ENCODE measurements at places on chromosomes 7 and 10.

GRCh38 chr10:103636492-103636891 lies 143.0 kb downstream of the NEURL1 start:
- H3K4me3 ChIP-seq: no peak overlapping the region
- no peaks in the 10 kb centered on the region for H3K27me3 ChIP-seq
- peaks cover 76% of the 10 kb centered on the region for H3K4me1 ChIP-seq

DNA sequence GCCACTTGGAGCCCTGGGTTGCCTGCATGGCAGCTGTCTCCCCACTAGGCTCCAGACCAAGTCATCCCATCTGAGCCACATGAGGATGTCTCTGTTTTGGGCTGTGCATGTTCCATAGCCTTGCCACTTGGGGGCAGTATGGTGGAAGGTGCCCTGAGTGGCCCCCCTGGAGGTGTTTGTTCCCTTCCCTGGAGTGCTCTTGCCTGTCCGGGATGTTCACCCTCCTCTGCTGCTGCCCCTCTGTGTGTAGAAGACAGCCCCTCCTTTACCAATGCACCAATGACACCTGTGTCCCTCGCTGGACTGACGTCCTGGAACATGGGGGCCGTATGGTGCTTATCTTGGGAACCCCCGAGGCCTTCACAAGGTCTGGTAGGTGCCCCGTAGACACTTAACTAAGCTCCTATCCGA lies 100.2 kb downstream of the ACTR3B start:
- H3K4me3 ChIP-seq: no peak overlapping the region
- DNase-seq: no peak
- H3K4me1 ChIP-seq: no peaks in the 10 kb centered on the region
- no peak overlapping the region for H3K27ac ChIP-seq

DNA sequence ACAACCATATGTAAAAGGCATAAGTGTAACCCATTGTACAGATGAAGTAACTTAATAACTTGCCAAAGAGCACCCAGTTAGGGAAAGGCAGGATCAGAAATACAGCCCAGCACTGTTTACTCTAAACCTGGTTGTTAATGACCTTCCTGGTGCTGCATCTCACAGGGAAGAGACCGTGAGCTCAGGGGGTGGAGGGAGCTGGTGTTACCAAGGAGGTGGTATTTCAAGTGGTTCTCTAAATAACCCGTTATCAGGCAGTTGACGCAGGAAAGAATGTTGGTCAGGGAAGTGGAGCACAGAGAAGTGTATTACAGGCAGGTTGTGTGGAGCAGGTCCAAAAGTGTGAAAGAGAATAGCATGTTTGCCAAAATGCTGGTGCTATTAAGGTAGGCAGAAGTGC lies 4.4 kb upstream of the ST7 start:
- H3K27ac ChIP-seq: no peak overlapping the region
- H3K36me3 ChIP-seq: no peaks in the 10 kb centered on the region
- DNase-seq: no peak
- H3K27me3 ChIP-seq: no peaks in the 10 kb centered on the region
- H3K4me3 ChIP-seq: no peak overlapping the region

DNA sequence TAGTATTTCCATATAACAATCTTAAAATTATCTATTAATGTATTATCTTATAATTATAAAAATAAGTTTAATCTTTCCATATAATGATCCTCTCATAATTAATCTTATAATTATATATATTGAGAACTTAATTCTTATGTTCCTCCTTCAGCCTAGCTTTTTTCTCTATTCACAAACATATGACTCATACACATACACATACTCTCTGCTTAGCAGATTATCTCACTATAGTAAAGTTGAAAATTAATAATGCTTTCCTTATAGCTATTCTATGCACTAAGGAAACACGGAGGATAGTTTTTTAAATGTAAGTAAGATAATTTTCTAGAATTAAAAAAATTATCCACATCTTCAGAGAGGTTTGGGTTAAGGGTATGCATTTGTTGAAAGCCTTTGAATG lies 47.7 kb upstream of the ITGB8 start:
- H3K4me1 ChIP-seq: peaks cover 7% of the 10 kb centered on the region
- H3K27me3 ChIP-seq: no peaks in the 10 kb centered on the region
- no peak for DNase-seq
- no peak overlapping the region for H3K27ac ChIP-seq
- H3K4me3 ChIP-seq: no peak overlapping the region
- H3K36me3 ChIP-seq: no peaks in the 10 kb centered on the region

- H3K4me3 ChIP-seq: no peak overlapping the region
- peaks cover 12% of the 10 kb centered on the region for H3K4me1 ChIP-seq
- DNase-seq: no peak
- H3K27ac ChIP-seq: no peak overlapping the region
- no peaks in the 10 kb centered on the region for H3K27me3 ChIP-seq
- no peaks in the 10 kb centered on the region for H3K36me3 ChIP-seq
These were observed 3.9 kb downstream of the CARD11 start for GRCh38 chr7:3039787-3040186.

- no peaks in the 10 kb centered on the region for H3K27me3 ChIP-seq
- H3K27ac ChIP-seq: no peak overlapping the region
- peaks cover 13% of the 10 kb centered on the region for H3K4me1 ChIP-seq
- no peak overlapping the region for H3K4me3 ChIP-seq
These were observed 133.7 kb upstream of the SH2B2 start for GRCh38 chr7:102152672-102153598.

DNA sequence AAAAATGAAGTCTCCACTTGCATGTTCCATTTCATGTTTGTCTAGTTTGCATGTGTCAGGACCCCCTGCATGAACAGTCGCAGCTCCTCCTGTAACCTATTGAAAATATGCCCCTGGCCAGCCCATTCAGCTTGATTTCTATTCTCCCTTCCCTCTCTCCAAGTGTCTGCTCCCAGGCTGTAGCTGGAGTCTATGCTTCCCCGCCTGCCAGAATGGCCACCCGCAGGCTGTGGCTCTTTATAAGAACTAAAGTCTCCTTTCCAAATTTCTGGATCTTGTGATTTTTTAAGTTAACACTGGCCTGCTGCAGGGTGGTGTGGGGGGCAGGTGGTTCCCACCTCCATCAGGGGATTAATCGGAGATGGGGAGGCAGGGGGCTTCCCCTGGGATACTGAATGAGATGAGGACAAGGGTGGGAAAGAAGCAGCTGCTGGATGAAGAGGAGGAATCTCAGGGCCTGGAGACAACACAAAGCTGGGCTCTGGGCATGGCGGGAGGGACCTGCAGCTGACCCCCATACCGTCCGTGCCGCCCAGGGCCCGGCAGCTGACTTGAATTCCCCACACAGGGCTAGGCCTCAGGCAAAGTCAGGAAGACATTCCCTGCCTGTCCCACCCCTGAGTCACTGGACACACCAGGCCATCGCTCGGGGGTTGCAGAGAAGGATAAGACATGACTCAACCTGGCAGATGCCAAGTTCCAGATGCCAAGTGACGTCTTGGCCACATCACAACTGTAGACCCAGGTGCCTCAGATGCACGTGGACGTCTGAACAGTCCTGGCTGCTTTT lies 399.5 kb upstream of the FOXK1 start:
- no peaks in the 10 kb centered on the region for H3K4me1 ChIP-seq
- no peaks in the 10 kb centered on the region for H3K36me3 ChIP-seq
- no peaks in the 10 kb centered on the region for H3K27me3 ChIP-seq
- DNase-seq: peak; percentile 93

- no peak for DNase-seq
- no peak overlapping the region for H3K4me3 ChIP-seq
- H3K4me1 ChIP-seq: peaks cover 8% of the 10 kb centered on the region
- no peak overlapping the region for H3K27ac ChIP-seq
- no peaks in the 10 kb centered on the region for H3K27me3 ChIP-seq
These were observed 168.6 kb downstream of the PRKCQ start for GRCh38 chr10:6411436-6411835.

GRCh38 chr10:80684259-80684658 lies 146.6 kb downstream of the SH2D4B start:
- H3K4me3 ChIP-seq: no peak overlapping the region
- no peaks in the 10 kb centered on the region for H3K36me3 ChIP-seq
- no peak overlapping the region for H3K27ac ChIP-seq
- DNase-seq: no peak

DNA sequence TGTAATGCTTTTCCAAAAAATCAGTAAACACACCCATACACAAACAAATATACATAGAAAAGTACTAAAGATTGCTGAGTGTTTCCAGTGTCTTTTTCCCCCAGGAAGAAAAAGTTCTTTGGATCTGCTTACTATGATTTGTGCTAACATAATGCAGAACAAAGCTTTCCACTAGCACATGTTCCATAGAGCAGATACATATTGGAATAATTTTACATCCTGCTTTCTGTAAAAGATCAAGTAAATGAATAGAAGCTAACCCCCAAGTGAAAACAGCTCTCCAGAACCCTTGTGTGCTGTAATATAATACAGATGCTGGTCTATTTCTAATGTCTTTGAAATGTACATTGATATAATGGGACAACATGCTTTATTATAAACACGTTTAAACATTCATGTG lies 125.5 kb downstream of the PON1 start:
- H3K27ac ChIP-seq: no peak overlapping the region
- no peak overlapping the region for H3K4me3 ChIP-seq
- no peaks in the 10 kb centered on the region for H3K36me3 ChIP-seq
- H3K4me1 ChIP-seq: no peaks in the 10 kb centered on the region
- DNase-seq: no peak

GRCh38 chr7:55556492-55556891 lies 15.8 kb downstream of the VOPP1 start:
- H3K4me3 ChIP-seq: no peak overlapping the region
- H3K4me1 ChIP-seq: peaks cover 35% of the 10 kb centered on the region
- no peaks in the 10 kb centered on the region for H3K27me3 ChIP-seq
- DNase-seq: no peak
- no peaks in the 10 kb centered on the region for H3K36me3 ChIP-seq
- no peak overlapping the region for H3K27ac ChIP-seq

GRCh38 chr7:134686786-134687185 lies 40.1 kb downstream of the BPGM start:
- no peaks in the 10 kb centered on the region for H3K27me3 ChIP-seq
- DNase-seq: no peak
- H3K4me3 ChIP-seq: no peak overlapping the region

GRCh38 chr10:76778914-76779795 lies 858.5 kb downstream of the KCNMA1 start:
- no peak overlapping the region for H3K4me3 ChIP-seq
- H3K27ac ChIP-seq: no peak overlapping the region
- DNase-seq: no peak
- H3K27me3 ChIP-seq: no peaks in the 10 kb centered on the region

GRCh38 chr7:30422922-30423321 lies 55.7 kb downstream of the NOD1 start:
- DNase-seq: no peak
- peaks cover 4% of the 10 kb centered on the region for H3K36me3 ChIP-seq
- H3K27ac ChIP-seq: no peak overlapping the region
- no peaks in the 10 kb centered on the region for H3K27me3 ChIP-seq
- H3K4me1 ChIP-seq: no peaks in the 10 kb centered on the region
- H3K4me3 ChIP-seq: no peak overlapping the region

GRCh38 chr7:64868499-64868898 lies 34.6 kb upstream of the ZNF273 start:
- no peak overlapping the region for H3K27ac ChIP-seq
- no peaks in the 10 kb centered on the region for H3K4me1 ChIP-seq
- no peak for DNase-seq
- H3K36me3 ChIP-seq: no peaks in the 10 kb centered on the region
- no peaks in the 10 kb centered on the region for H3K27me3 ChIP-seq

DNA sequence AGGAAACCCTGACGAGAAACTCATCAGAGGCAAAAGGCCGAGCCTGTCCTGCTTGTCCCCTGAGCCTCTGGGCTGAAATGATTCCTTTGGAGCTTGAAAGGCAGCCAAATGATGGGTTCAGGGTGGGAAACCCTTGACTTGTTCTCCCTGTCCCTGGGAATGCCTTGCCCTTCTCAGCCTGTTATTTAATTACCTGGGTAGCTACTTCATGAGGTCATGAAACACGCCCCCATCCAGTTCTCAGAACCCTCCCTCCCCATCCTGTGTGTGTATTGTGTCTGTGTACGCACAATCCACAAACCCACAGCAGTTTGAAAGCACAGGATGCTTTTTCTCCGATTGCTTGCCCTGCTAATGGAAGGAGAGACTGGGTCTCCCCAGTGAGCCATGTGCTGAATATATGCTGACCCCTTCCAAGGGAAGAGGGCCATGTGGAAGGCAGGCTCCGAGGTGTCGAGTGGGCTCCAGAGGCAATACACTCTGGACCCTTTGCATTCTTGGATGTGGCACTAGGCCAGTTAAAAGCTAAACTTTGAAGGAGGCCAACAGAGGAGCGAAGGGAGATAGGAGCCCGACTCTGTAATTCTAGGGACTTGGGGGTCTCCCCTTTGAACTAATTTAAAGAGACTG lies 10.6 kb downstream of the DUSP5 start:
- no peak overlapping the region for H3K4me3 ChIP-seq
- peaks cover 18% of the 10 kb centered on the region for H3K4me1 ChIP-seq
- H3K27ac ChIP-seq: no peak overlapping the region
- no peak for DNase-seq
- H3K36me3 ChIP-seq: no peaks in the 10 kb centered on the region
- H3K27me3 ChIP-seq: no peaks in the 10 kb centered on the region

DNA sequence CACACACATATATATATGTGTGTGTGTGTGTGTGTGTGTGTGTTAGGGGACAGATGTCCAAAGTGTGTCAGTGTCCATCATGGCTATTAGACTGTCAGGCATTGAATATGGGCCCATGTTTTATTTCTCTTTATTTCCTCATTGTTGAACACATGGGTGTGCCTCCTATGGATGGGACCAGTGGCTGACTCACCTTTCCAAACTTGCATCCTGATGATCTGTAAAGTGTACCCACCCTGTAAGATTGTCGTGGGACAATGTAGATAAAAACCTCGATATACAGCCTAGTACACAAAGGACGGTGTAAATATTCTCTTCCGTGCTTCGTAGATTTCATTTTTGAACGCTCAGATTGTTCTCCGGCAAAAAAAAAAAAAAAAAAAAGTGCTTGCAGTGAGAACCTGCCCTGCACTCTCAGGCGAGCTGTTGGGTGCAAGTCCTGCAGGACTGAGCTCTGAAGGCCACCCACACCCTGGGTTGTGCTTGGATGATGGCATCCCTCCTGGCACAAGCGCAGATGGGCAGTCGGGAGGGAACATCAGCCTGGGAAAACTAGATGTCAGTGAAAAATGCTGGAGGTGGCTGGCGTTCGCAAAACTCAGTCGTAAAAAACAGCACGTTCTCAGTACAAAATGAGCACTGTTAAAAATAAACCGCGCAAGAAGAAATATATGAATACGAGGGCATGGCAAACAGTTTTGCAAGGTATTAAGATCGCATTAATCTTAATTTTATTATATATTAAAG lies 166.9 kb downstream of the CUX1 start:
- no peaks in the 10 kb centered on the region for H3K4me1 ChIP-seq
- DNase-seq: no peak
- no peaks in the 10 kb centered on the region for H3K36me3 ChIP-seq

- no peak for DNase-seq
- H3K4me1 ChIP-seq: peaks cover 8% of the 10 kb centered on the region
- H3K4me3 ChIP-seq: peak overlapping the region; percentile 43
- H3K36me3 ChIP-seq: no peaks in the 10 kb centered on the region
- no peaks in the 10 kb centered on the region for H3K27me3 ChIP-seq
- peak overlapping the region; percentile 54 for H3K27ac ChIP-seq
These were observed 754 bp downstream of the SEMA3D start for GRCh38 chr7:85186083-85186520.

GRCh38 chr7:155811895-155812761 lies at the start of gene SHH:
Gene SHH (minus strand): TSS chr7:155812463. CDS start chr7:155812122, 341 bp downstream.
- no peak within 1 kb of the TSS for H3K27ac ChIP-seq
- H3K27me3 ChIP-seq: no peaks in the 10 kb centered on the region
- no peak for DNase-seq
- H3K4me1 ChIP-seq: peaks cover 29% of the 10 kb centered on the region
- H3K36me3 ChIP-seq: no peaks in the 10 kb centered on the region
- H3K4me3 ChIP-seq: no peak within 1 kb of the TSS

Measured in vagina (tissue), 2 donors.